Stimulated activated CD4-positive, alpha-beta T cell treated with anti-CD3 and anti-CD28 coated beads, Interleukin-4, amount 100 ng/mL, for 4 hours (primary cell): ENCODE measurements at places on chromosomes 11 and 22.

DNA sequence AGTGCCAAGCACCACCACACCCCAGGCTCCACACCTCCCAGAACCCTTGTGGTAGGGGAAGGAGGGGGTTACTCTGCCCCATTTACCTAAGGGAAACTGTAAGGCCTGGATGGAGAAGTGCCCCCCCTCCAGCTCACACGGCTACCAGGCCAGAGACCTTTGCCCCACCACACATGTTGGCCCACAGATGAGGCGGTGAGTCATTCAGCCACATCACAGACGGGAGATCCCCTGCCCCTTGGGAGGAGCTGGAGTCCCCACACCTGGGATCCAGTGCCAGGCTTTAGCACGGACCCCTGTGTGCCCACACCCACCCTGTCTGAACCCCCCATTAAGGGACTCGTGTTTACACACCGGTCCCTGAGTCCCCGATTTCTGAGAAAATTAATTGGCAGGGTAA lies 24.9 kb downstream of the CDKN1C start:
- no peak for DNase-seq

DNA sequence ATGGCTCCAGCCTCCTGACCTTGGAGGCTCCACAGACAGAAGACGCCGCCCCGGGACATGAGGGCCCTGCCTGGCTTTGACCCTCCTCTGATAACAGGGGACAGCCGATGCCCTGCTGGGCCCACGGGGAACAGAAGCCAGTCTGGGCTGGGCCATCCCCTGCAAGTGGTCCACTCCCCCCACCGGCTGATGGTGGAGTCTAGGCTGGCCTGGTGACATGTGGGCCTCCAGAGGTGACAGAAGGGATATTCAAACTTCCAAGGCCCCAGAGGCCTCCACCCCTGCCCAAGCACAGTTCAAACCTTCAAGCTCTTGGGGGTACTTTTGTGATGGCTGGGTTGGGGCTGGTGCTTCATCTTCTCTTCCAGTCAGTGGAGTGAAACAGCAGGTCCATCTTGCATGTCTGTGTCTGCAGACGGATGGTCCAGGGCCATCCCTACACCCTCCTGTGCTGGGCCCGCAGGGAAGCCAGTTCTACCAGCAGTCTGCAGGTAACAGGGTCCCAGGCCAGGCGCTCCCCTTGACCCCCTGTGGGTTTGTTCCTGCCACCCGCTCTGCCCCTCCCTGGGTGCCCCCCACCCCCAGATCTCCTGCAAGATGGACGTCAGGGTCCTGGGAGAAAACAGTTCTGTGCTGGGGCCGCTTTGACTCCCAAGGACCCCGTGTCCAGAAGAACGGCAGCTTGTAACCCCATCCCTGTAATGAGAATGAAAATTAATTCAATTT lies 929.9 kb downstream of the BRD1 start:
- no peak for DNase-seq

DNA sequence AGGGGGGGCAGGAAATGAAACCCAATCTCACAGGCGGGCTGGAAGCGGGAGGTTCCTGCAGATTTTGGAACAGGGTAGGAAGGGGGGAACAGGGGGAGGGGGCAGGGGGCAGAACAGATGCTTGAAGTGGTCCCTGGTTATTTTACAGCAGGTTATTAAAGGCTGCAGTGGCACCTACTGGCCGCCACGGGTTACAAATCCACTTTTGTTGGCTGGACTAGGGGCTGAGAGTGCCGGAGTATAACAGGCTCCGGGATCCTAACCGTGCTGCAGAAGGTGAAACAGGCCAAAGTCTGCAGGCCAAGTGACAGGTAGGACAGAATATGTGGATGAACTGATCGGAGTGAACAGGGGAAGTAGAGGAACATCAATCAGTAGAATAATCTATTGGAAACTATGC lies 2.5 kb downstream of the ROBO3 start:
- no peak for DNase-seq

- no peak for DNase-seq
These were observed 64.7 kb upstream of the RRAS2 start for GRCh38 chr11:14423633-14424032.

- no peak for DNase-seq
These were observed 632 bp downstream of the OR10Q1 start for GRCh38 chr11:58227956-58228615.

DNA sequence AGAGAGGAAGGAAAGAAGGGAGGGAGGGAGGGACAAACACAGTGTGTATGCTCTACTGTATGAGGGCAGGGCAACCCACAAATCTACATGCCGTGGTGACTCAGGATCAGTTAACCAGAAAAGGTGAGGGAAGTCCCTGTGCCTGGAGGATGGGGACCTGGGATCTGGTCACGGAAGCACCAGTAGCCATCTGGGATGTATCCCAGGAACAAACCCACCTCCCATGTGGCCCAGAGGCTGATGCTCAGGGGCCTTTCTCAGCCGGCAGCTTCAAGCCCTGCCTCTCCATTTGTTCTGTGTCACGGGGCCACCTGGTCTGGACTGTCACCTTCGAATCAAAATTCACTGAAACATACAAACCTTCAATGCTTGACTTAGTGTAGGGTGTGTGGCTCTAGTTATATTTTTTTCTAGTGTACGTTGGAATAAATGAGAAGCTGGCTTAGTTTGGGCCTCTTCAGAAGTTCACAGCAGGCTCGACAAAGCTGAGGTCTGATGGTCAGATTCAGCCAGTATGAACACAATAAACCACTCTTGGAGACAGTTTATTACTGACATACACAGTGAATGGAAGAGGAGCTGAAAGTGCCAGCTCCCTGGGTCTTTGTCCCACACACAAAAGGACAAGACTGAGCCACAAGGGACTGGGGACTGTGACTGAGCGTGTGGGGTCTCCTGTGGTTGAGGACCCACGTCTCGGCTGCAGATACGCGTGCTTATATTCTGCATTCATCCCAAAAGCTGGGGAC lies 23.5 kb upstream of the RTL6 start:
- no peak for DNase-seq

DNA sequence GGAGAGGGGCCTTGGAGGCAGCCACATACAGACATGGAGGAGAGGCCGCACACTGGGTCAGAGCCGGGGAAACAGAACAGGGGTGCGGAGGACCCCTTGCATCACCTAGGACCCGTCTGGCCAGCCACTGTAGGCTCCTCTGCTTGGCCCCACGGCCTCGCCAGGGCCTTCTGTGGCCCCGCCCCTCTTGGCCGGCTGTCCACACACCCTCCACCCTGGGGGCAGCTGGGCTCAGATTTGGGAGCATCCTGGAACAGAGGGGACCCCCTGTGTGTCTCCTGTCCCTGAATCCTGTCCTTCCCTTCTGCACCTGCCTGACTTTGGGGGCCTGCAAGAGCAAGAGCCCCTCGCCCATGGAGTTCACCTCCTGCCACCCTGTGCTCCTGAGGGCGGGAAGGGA lies 7.9 kb upstream of the TH start:
- no peak for DNase-seq

- DNase-seq: no peak
These were observed 107.0 kb upstream of the THY1 start for GRCh38 chr11:119529936-119530335.
